Neural progenitor cell (in vitro differentiated cells): ENCODE measurements at places on chromosomes 11 and 22.

GRCh38 chr11:91986218-91986617 lies 238.4 kb upstream of the FAT3 start:
- DNase-seq: peak; percentile 26

DNA sequence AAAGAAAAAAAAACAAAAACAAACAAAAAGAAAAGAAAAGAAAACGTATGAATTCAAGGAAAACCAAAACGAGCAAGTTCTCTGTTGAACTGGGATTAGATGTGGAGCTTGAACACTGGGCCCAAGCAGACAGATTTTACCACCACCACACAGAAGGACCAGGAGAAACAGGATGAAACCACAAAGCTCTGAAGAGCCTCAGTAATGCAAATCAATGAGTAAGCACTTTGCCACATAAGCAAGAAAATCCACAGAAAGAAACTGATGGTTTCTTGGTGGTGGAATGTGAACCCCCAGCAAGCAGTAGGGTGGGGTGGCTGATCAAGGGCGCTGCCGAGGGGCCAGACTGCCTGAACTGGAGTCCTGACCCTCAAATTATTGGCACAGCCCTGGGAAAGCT lies 50.9 kb upstream of the NFRKB start:
- DNase-seq: no peak

DNA sequence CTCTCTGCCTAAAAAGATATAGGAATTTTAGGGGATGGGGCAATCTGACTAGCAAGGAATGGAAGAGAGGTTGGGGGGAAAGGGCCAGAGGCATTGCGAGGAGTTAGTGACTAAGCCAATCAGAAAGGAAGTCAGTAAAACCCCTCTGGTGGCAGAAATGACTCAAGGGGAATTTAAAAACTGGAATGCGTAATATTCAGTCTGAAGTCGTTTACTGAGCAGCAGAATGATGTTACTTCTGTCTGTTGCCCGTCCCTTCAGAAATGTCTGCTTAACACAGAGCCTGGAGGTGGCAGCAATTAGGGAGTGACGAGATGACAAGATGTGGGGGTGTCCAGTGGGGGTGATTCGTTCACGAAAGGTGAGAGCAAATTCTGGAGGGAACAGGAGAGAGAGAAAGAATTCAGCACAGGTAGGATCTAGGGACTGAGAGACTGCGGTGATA lies 107.7 kb upstream of the CLMP start:
- DNase-seq: peak; percentile 27

- no peak for DNase-seq
Observed at GRCh38 chr22:29093501-29094300, 20.9 kb downstream of the KREMEN1 start.

DNA sequence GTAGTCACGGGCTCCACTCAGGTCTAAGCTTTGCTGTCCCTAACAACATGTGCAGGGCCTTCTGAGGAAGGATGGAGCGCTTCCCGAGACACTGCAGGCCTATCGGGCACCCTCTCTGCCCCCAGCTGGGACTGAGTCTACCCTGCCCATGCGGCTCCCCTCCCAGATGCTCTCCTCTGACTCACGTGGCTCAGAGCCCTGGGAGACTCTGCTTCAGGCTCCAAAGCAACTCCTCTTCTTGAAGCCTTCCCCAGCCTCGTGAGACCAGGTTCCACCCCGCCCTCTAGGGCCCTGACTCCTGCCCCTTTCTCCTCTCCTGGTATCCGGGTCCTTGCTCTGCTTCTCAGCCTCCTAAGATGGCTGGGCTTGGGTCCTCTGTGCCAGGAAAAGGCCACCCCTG lies 28.4 kb upstream of the ARFGAP3 start:
- no peak for DNase-seq

DNA sequence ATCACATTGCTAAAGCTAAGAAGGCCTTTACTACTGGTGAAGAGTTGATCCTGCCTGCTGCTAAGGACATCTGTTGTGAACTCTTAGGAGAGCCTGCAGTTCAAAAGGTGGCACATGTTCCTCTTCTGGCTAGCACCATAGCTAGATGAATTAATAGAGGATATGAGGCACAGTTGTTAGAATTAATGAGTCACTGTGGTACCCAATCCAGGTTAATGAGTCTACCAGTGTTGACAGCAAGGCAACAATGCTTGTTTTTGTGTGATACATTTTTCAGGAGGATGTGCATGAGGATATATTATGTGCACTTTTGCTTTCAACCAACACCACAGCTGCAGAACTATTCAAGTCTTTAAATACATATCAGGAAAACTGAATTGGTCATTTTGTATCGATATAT lies 12.0 kb downstream of the C11orf58 start:
- DNase-seq: no peak

GRCh38 chr11:128509621-128510389 lies 77.6 kb downstream of the ETS1 start:
- no peak for DNase-seq

DNA sequence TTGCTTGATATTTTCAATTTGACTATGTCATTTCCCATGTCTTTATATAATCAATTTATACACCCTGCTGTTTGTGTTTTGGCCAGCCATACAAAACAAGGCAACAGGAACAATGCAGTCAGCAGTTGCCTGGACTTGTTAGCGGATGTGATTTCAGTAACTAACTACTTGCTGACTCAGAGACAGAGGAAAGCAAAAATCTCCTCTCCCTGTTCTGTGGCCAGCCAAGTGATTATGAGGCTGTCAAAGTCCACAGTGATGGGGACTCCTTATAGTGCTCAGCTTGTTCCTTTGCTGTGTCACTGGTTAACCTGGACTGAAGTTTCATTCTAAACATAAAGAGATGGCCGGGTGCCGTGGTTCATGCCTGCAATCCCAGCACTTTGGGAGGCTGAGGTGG lies 32.6 kb upstream of the APLP2 start:
- DNase-seq: no peak

GRCh38 chr11:125074511-125075241 lies 11.6 kb downstream of the SLC37A2 start:
- DNase-seq: no peak

DNA sequence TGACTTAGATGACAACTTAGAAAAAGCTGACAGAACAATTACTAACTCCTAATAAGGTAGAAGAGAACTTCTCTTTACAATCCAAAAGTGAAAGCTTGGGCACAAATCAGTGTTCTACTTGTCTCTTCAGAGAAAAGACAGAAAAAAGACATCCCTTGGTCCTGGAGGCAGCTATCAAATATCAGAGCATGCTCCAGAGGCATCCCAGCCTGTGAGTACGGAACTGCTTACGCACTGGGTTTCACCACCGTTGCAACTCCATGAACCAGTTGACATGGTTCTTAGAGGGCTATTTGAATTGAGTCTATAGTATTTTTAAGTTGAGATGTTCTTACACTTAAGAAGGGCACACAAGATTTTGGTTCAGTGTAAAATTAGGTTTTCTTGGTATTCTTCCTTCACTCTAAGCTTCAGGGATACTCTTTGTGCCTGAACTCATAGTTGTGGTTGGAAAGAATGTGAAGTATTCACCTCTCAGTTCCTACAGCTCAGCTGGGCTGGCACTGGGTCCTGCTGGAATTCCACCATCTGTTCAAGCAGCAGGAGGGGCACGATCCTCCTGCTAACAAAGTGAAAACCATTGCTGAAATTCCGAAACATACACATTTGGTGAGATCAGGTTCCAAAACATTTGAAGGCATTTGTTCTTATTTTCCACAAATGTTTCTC lies 6.3 kb downstream of the AKIP1 start:
- peak; percentile 79 for DNase-seq

GRCh38 chr11:111448414-111448813 lies 63.8 kb downstream of the BTG4 start:
- no peak for DNase-seq
